ENCODE measurements at places on chromosomes 11 and 22. TPM values are rescaled to one million over a fixed set of nuclear protein-coding genes. Genes with fewer than 3 reads are reported as not detected.

DNA sequence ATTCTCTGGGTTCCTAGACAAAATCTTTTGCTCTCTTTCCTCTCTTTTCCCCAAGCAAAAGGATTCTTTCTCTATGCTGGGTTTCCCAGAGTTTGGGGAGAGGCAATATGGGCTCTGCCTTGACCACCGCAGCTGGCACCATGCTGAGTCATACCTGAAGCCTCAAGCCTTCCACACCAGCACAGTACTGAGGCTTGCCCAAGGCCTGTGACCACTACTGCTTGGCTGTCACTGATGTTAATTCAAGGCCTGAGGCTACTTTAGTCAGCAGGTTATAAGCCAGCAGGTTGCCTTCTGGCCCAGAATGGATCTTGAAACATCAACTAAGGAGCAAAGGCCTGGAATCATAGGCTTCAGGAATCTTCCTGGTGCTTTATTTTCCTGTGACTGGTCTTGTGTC, 185.3 kb downstream of the DYNC2H1 start:
- peak; percentile 49 for DNase-seq

DNA sequence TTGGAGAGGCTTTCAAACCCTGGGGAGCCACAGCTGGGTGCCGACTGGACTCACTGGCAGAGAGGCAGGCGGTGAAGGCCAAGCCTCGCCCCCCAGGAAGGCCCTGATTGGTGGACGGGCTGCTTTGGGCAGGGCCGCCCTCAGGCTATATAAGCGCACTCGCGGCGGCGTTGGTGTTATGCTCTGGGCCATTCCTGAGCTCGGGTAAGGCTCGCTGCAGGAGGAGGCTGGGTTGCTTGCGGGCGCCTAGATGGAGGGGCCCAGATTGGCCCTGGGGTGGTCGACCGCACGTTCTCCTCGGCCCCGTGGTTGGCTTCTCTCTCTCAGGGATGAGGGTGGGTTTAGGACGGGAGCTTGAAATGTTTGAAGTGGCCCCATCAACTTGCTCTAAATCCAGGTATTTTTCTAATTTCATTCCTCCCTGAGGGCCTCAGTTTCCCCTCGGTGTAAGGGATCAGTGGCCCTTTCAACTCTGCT, at the start of gene SPDYC:
Gene SPDYC (plus strand): TSS at position 176 of the 477 bp plus-strand sequence. CDS start 1,125 bp downstream, outside the sequence.
- no peak for DNase-seq

DNA sequence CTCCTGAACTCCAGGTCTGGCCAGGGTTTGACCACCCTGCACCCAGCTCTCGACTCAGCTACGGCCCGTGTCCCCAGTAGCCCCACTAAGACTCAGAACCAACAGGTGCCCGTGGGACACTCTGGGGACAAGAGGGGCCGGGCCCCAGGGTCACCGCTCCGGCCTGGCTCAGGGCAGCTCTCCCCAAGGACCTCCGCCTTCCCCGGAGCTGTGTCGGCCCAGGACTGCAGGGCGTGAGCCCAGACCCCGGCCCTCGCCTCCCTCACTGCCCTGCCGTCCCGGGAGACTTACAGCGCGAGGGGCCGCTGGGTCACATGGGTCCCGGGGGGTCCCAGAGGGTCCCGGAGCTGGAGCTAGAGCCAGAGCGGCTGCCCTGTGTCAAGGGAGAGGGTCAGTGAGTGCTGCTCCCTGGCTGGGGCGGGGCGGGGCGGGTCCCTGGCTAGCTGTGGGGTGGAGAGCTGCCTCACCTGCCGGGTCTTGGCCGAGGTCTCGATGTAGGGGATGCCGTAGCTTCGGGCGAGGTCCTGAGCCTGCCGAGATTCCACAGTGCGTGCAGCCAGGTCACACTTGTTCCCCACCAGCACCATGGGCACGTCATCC, 2.3 kb downstream of the HRAS start:
- DNase-seq, result no peak

The RCN1 gene
- total RNA-seq, result 80.1 TPM

The SMCO4 gene
- total RNA-seq, result 6.2 TPM

The MYO18B gene
- not detected for total RNA-seq

The CCDC15 gene
- total RNA-seq, result 5.7 TPM

The FAT3 gene
- 0.44 TPM for total RNA-seq

The PCNX3 gene
- 30.0 TPM for total RNA-seq

The TMEM191C gene
- total RNA-seq, result 0.46 TPM

The MRPL11 gene
- 83.1 TPM for total RNA-seq

Measured in foreskin keratinocyte (primary cell).